ENCODE measurements at places on chromosomes 6 and 20. TPM values are rescaled to one million over a fixed set of nuclear protein-coding genes. Genes with fewer than 3 reads are reported as not detected.

DNA sequence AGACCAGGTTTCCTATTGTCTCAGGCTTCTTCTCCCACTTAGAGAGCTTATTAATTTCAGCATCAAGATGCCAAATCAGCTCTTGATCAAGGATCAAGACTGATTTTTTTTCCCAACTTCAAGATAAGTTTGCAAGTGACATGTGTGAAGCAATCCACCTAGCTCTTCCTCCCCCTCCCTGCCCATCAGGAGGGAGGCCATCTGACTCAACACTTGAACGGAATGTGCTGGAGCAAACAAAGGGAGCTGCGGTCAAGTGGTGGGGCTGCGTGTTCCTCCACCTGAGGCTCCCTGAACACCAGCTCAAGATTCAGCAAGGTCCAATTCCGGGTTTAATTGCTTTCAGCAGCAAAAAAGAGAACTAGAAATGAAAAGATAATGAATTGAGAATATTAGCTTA is 38.7 kb downstream of the TTI1 start:
- DNase-seq: no peak

Gene EPPIN
- total RNA-seq: not detected

DNA sequence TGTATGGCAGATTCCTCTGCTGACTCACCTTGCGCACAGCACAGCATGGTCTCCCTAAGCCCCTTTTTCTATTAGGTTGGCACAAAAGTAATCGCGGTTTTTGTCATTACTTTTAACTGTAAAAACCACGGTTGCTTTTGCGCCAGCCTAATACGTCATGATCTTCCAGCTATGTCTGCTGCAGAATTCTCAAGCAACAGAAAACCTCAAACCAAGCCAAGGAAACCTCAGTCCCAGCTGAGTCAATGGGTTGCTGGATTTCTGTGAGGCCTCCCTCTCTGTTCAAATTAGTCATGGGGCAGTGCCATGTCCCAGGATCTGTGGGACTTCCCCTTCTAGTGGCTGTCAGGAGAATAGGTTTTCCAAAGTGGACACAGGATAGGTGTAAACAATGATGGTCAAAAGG is 15.7 kb upstream of the ENPP1 start:
- DNase-seq: no peak

GRCh38 chr6:3501826-3502500 is 45.1 kb upstream of the SLC22A23 start:
- no peak for DNase-seq

- DNase-seq: no peak
Measured at GRCh38 chr6:31791324-31792089, 4.0 kb downstream of the VARS1 start.

- DNase-seq: no peak
Measured at GRCh38 chr6:43776115-43776798, 6.2 kb downstream of the VEGFA start.

DNA sequence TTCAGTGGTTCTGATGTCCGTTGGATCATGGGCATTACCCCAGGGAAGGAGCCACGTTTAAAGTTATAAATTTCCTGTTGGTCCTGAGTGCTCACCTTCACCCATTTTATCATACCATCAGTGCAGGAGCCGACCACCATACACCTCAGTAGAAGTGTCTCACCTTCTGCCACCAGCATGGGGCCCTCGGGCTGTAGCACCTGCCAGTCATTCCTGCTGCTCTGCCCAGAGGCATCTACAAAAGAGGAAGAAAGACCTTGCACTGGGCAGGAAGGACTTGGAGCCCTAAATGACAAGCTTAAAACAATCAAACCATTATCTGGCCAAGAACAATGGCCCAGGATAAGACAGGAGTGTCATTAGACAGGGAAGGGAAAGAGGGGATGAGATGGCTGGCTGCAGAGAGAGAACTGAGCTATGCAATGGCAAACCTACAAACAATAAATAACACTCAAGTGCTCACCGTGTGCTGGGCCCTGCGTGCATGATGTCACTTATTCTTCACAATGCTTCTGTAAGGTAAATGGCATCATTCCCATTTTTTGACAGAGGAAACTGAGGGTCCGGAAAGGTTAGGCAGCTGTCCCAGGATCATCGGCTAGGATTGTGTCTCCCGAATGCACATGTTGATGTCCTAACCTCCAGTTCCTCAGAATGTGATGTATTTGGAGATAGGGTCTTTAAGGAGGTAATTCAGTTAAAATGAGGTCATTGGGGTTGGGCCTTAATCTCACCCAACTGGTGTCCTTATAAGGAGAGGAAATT is 11.2 kb downstream of the SIRPB2 start:
- no peak for DNase-seq

Gene TAGAP
- total RNA-seq: 5.7 TPM

DNA sequence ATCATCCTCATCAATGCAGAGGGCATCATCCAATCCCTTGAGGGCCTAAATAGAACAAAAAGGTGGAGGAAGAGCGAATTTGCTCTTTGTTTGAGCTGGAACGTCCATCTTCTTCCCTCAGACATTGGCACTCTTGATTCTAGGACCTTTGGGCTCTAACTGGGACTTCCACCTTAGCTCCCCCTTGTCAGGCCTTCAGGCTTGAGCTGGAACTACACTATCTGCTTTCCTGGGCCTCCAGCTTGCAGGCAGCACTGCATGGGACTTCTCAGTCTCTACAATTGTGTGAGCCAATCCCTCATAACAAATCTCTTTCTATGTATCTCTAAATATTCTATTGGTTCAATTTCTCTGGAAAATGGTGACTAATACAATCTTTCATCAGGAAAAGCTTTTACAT is 155.4 kb downstream of the MCHR2 start:
- DNase-seq: no peak

DNA sequence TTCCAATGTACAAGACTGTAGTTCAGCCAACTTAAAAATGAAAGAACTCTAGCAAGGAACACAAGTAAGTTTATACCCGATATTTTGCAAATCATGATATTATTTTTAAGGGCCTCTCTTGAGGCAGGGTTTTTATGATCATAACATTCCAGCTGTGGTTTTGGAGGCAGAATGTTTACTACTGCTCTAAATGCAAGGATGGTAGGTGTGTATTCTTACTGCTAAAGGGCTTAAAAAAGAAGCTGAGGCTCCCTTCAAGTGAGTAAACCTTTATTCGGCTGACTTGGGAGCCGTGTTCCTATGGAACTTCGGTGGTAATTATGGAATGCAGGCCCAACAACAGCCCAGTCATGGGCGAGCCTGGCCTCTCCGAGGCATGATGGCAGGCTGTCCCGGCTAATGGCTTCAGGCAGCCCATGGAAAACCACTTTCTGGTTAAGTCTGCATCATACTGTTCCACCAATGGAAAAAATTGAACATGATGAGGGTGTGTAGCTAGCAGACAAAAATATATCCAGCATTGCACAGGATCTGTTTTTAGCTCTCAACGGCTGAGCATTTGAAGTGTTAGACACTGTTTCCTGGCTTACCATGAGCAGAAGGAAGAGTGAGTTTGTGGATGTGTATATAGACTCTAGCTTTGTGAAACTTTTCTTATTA is 111.5 kb downstream of the TIAM2 start:
- no peak for DNase-seq

Gene CAPN11
- 2.4 TPM for total RNA-seq

- DNase-seq: no peak
Measured at GRCh38 chr6:153084393-153084792, 46.7 kb downstream of the RGS17 start.

DNA sequence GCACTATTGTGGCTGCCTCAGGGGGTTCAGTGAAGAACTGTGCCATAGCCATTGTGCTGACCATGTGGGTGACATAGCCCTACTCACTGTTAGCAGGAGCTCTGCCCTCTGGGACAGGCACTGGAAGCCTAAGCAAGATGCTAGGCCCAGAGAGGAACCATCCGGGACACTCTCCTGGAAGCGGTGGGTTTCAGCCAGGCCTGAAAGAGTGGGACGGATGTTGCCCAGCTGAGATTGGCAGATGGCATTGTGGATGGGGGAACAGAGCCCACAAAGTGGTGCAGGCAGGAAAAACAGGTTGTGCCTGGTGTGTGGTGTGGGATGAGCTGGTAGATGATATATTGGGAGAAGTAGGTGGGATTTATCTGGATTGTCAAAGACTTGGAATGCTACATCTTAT is 40.1 kb downstream of the DLGAP4 start:
- no peak for DNase-seq

DNA sequence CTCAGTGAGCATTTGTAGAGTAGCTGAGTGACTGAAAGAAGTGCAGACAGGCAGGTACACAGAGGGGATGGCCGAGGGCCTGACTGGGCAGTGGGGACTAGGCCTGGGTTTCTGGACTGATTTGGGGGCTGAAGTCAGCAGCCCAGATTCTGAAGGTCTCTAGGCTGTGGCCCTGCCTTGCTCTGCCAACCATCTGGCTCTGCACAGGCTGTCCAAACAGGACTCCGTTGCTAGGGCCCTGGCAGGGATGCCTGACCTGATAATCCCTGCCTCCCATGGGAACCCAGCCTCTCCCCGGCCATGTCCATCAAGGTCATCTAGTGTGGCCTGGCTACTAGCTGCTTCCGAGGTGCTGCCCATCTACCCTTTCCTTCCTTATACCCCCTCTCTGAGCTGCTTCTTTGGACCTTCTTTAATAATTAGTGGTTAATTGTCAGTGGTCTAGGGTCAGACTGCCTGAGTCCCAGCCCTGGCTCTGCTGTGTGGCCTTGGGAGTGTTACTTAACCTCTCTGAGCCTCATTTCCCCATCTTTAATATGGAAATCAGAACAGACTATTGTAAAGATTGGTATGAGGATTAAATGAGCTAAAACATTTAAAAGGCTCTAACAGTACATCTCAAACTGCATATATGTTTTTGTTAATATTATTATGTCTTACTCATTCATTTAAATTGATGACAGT is 137.9 kb downstream of the VEGFA start:
- no peak for DNase-seq

DNA sequence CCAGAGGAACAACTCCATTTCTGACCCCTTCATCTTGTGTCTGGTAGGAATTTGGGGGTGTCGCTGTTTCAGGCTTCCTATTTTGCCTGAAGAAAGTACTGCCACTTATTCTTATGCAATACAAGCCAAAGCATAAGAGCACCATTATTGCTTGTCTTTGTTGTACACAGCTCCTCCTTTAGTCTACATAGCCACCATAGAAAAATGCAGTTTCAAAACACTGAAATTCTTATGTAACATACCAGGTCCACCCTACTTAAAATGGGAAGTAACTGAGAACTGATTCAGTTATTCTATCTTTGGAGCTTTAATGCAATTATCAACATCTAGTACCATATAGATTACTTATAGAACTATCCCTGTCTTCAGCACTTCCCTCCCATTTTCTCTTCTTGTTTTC is 255.5 kb downstream of the ARHGAP18 start:
- DNase-seq: no peak

DNA sequence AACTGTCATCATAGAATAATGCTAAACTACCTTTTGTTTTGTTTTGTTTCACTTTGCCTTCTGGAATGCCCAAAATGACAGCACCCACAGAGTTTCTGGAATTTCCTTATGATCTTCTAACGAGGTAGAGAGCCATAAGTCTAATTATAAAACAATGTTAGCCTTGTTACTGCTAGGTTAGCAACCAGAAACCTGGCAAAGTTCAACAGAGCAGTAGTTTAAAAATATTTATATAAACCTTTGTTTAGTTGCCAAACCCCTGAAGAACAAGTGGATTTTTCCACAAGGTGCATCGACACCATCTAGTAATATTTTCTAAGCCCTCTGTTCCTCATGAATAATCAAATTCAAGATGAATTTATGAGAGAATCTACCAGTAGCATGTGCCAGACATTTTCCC is 27.6 kb upstream of the IPCEF1 start:
- no peak for DNase-seq

DNA sequence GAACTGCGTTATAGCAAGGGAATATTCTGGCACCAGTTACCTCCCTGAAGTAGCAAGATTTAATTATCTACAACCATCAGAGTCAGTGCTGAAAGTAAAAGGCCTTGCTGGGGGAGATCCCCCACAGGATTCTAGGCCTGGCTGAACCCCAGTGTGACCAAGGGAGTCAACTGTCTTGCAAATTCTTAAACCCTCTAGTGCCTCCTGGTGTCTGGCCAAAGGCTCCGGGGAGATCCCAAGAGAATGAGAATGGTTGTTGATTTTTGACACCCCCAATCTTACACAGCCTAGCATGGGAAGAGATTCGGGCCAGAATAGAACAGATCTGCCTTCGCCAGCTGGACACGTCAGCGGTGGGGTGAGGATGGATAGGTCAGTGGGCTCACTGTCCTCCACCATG is 179.4 kb downstream of the ERMARD start:
- DNase-seq: no peak
